ENCODE measurements at places on chromosomes 5 and 9.

DNA sequence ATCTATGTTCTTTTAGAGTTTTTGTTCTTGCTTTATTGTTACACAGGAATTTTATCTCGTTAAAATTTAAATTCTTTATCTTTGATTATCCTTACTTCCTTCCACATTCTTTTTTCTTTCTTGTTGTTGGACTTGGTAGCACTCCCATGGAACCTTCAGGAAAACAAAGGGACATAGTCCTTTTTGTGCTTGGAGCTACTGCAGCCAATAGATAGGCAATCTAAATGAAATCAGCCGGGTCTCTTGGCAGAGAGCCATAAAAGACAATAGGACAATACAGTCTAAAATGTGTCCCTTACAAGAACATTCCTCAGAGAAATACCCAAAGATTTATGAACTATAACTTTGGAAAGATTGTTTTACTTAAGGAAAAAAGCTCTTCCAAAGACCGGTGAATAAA, 548.1 kb upstream of the C9orf72 start:
- DNase-seq = no peak

DNA sequence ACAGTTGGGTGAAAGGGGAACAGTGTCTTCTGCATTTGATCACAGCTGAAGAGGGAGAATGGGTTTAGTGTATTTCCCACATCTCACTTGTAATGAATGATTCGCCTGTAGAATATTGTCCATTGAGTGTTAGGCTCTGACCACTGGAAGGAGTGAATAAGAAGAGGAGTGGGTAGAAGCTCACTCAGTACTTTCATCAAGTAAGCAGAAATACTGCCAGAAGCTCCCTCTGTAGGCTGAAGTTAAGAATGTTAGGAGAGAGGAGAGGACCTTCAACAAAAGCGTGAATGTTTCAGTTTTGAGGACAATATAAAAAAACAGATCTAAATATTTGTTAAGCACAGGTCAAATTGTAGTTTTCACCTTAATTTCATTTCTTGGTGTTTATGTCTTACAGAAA, 27.5 kb downstream of the FSD1L start:
- DNase-seq = no peak

- peak; percentile 61 for DNase-seq
These were observed 74.7 kb upstream of the SPIN1 start for GRCh38 chr9:88313364-88314220.

GRCh38 chr5:135745897-135746500, 88.5 kb upstream of the SLC25A48 start:
- DNase-seq = no peak

GRCh38 chr5:104370523-104370922, 807.9 kb upstream of the NUDT12 start:
- DNase-seq = no peak

GRCh38 chr5:90645024-90645610, 86.5 kb downstream of the ADGRV1 start:
- DNase-seq = no peak

DNA sequence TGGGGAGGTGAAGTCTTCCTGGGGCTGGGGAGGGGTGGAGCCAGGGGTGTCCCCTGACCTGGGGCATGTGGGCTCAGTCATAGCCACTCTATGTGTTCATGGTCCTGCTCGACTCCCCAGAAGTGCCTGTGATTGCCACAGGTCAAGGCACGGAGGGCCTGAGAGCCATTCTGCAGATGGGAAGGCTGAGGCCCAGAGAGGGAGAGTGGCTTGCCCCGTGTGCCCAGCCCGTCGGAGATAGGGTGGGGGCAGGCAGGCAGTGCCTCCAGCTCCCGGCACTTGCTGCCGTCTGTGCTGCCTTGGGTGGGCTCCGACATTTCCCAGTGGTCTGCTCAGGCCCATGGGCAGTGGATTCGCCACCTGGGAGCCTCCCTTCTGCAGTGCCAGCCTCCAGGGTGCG, 74.0 kb downstream of the RXRA start:
- no peak for DNase-seq

DNA sequence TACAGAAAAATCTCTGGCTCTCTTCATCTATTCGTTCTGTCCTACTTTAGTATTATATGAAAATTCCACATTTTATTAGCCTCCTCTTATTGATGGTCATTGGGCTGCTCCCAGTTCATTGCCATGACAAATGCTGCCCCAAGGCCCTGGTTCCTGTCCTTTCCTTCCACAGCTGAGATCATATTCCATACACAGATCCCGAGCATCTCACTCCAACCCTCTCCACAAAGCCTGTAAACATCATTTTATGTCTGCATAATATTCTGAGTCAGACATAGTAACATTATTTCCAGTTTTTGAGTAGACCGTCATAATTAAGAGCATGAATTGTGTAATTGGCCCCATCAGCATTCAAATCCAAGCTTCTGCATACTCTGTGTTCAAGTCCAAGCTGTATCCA, 86.3 kb downstream of the MVB12B start:
- no peak for DNase-seq

DNA sequence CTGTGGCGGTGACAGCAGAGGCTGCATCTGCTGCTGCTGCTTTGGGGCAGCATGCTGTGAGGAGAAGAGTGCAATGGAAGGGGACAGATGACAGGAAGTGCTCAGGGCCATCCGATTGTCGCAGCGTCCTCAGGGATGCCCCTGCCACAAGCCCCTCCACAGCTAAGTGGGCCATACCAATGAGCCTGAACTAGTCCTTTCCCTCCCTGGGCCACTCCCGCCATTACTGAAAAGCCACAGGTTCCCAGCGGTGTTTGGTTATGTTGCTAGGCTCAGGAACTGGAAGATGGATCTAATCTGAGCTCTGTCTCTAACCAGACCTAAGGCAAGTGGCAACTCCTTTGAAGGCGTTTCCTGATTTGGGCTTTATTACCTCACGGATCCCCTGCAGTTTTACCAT, 109.2 kb downstream of the GAPVD1 start:
- no peak for DNase-seq

GRCh38 chr5:77337246-77337645, 126.8 kb downstream of the PDE8B start:
- DNase-seq = no peak

DNA sequence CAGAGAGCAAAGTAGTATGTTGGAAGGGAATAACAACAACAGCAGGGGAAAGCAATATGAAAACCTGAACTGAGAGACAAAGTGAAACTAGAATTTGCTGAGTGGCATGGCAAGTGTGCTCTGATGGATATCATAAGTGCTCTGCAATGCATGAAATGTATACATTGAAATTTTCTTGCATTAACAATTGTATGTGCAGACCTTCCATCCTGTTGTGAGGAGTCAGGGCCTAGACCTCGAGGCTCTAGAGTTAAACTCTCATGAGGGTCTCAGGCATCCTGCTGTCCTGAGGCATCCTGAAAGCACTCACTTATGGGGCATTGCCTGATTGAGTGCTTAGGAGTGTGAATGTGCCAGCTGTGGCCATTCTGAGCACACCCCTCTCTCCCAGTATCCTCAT, 1.1 kb downstream of the ECM2 start:
- no peak for DNase-seq

DNA sequence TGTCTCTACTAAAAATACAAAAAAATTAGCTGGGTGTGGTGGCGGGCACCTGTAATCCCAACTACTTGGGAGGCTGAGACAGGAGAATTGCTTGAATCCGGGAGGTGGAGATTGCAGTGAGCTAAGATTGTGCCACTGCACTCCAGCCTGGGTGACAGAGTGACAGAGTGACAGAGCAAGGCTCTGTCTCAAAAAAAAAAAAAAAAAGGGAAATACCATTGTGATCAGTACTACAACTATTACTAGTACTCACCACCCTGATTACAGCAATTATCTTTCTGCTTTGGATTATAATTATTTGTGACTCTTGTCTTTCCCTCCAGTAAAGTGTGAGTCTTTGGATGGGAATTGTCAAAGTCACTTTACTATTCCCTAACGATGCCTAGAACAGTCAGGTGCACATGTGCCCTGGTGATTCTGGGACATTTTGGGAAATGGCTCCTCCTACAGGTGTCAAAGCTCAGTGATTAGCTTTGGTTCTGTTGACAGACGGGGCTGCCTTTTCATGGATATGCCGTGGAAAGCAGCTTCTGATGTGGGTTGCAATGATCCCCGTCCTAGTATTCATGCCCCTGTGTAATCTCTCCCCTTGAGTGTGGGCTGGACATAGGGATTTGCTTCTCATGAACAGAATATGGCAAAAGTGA, 31.8 kb upstream of the FRRS1L start:
- peak; percentile 20 for DNase-seq

- DNase-seq = no peak
These were observed 87.8 kb upstream of the CPEB4 start for GRCh38 chr5:173800340-173800739.

- no peak for DNase-seq
These were observed 60.2 kb upstream of the PIP5K1B start for GRCh38 chr9:68644831-68645230.

GRCh38 chr9:24451346-24451745, 94.4 kb downstream of the IZUMO3 start:
- no peak for DNase-seq

DNA sequence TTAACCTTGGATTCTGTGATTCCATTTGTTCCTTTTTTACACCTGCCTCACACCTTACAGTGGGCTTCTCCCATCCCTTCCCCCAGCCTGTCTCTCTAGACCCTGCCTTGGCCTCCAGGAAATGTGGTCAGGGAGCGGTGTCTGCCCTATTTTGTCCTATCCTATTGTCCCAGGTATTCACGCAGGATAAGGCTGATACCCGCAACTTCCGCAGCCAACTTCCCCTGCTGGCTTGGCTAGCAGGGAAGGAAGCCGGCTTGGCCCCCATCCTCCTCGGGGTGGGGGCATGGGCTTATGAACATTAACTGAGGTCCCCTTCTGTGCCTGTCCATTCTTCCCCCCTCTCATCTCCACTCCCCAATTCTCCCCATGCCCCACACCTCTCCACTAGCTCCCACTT, 3.5 kb downstream of the CSF1R start:
- DNase-seq = no peak

DNA sequence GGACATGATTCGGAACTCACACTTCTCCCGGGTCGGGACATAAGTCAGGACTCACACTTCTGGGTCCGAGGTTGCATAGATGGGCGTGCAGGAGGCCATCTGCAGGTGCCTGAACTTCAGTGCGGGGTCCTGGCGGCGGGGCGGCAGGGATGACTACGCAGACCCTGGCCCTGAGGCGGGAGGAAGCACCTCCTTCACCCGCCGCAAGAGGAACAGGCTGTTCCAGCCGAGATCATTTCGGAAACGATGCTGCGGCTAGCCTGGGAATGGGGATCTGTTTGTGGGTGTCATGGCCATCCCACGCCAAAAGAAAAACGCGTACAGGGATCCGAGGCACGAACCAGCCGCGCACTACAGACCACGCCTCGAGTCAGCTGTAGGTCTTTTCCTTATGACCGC, 196.6 kb downstream of the TTLL11 start:
- DNase-seq = no peak

- no peak for DNase-seq
These were observed 607 bp downstream of the UQCRQ start for GRCh38 chr5:132867046-132867451.

- peak; percentile 19 for DNase-seq
These were observed 164.0 kb downstream of the TTC39B start for GRCh38 chr9:15142878-15143534.

DNA sequence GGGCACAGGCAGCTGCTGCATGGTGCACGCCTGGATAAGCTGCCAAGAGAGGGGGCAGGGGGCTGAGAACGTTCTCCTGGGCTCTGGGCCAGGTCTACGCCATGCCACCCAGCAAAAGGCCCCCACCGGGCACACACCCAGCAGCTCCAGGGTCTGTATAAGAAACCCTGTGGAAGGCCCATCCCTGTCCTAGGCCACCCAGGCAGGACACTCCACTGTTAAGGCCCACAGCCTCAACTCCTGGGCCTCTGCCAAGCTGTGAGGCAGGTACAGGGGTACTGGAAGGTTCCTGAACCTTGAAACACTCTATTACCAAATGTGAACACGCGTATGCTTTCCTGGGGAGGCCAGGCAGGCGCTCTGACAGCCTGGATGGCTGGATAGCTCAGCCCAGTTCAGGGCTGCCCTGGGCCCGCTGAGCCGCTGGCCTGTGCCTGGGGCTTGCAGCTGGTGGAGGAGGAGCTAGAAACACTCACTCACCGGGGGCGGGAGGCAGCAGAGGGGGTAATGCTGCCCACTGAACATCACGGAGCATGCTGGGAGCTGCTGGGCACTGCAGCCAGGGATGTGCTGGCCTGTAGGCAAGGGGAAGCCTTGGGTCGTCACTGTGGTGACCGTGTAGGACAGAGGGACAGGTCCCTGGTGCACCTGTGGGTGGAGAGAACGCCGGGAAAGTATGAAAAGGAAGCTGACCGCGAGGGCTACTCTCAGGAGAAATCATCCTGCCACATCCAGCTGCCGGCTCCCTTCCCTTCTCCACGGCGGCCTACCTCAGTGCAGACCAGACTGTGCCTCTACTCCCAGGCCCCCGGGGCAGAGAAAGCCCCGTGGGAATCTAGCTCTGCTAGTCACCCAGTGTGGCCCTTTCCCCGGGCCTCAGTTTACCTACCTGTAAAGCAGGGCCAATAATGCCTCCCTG, 6.0 kb downstream of the RNF44 start:
- DNase-seq = peak; percentile 33

GRCh38 chr5:180816608-180817534, 14.3 kb upstream of the MGAT1 start:
- DNase-seq = peak; percentile 45

DNA sequence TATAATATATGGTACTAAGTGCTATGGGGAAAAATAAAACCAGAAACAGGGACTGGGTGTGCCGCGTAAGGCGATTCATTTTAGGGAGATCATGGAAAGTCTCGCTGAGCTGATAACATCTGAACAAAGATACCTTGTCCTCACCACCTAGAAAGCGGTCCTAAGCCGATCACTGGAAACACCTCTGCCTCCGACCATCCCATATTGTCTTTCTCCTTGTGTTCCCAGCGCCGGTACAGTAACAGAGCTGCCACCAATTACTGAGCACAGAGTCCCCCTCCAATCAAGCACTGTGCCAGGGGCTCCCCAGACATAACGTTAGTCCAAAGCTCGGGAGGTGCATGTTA, 704 bp downstream of the CCDC112 start:
- DNase-seq = peak; percentile 4

GRCh38 chr5:133818869-133819600, 149.4 kb downstream of the C5orf15 start:
- no peak for DNase-seq

Measured in CD4-positive, alpha-beta T cell treated with Interleukin-17A for 4 hours (primary cell).